ENCODE measurements at places on chromosomes 13 and 19. TPM values are rescaled to one million over a fixed set of nuclear protein-coding genes. Genes with fewer than 3 reads are reported as not detected.

GRCh38 chr13:85347251-85347650, 452.0 kb downstream of the SLITRK6 start:
- no peak for DNase-seq
- H3K27me3 ChIP-seq, result no peaks in the 10 kb centered on the region
- no peaks in the 10 kb centered on the region for H3K4me1 ChIP-seq
- no peaks in the 10 kb centered on the region for H3K36me3 ChIP-seq
- no peak overlapping the region for H3K4me3 ChIP-seq

- no peak overlapping the region for H3K27ac ChIP-seq
- no peak for DNase-seq
- no peaks in the 10 kb centered on the region for H3K36me3 ChIP-seq
- H3K4me1 ChIP-seq, result no peaks in the 10 kb centered on the region
Observed at GRCh38 chr19:37926255-37926654, 19.2 kb downstream of the SIPA1L3 start.

- no peaks in the 10 kb centered on the region for H3K27me3 ChIP-seq
- H3K27ac ChIP-seq, result no peak overlapping the region
- no peak overlapping the region for H3K4me3 ChIP-seq
- no peak for DNase-seq
- H3K4me1 ChIP-seq, result no peaks in the 10 kb centered on the region
Observed at GRCh38 chr13:82739881-82740280, 1142.4 kb downstream of the SLITRK1 start.

GRCh38 chr19:41898235-41898634, 15.3 kb downstream of the ARHGEF1 start:
- H3K27me3 ChIP-seq, result no peaks in the 10 kb centered on the region
- no peak overlapping the region for H3K4me3 ChIP-seq
- H3K36me3 ChIP-seq, result no peaks in the 10 kb centered on the region
- H3K4me1 ChIP-seq, result no peaks in the 10 kb centered on the region
- DNase-seq, result no peak
- no peak overlapping the region for H3K27ac ChIP-seq

GRCh38 chr13:75391432-75392100, 90.4 kb downstream of the TBC1D4 start:
- no peak overlapping the region for H3K4me3 ChIP-seq
- H3K27ac ChIP-seq, result no peak overlapping the region
- H3K4me1 ChIP-seq, result no peaks in the 10 kb centered on the region
- no peaks in the 10 kb centered on the region for H3K27me3 ChIP-seq

ZNF414 gene
- total RNA-seq, result 13.5 TPM

ZNF382 gene
- total RNA-seq, result 1.8 TPM

CEBPA gene
- 53.9 TPM for total RNA-seq
